BJ (cell line): ENCODE measurements at places on chromosomes 12 and 14. TPM values are rescaled to one million over a fixed set of nuclear protein-coding genes. Genes with fewer than 3 reads are reported as not detected.

DNA sequence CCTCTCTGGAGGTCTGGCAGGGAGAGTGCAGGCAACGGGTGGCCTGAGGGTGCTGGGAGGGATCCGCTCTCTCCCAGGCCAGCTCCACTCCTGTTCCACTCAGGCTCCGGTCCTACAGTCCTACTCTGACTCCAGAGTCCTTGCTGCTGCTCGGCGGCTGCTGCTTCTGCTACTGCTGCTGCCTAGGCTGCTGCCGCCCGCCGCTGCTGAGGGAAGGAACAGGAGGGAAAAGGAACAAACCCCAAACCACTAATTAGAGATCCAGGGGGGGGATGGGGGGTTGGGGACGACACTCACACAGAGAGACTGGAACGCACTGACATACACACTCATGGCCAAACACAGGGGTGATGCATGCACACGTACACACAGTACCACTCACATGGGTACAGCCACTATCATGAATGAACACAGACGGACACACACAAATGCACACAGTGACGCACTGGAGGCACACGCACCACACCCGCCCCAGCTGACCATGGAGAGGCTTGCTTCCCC lies at the start of gene SP7:
TSS of gene SP7 (minus strand) at position 174 of the 501 bp plus-strand sequence. CDS start 708 bp downstream, outside the sequence.
- no peak for DNase-seq

DNA sequence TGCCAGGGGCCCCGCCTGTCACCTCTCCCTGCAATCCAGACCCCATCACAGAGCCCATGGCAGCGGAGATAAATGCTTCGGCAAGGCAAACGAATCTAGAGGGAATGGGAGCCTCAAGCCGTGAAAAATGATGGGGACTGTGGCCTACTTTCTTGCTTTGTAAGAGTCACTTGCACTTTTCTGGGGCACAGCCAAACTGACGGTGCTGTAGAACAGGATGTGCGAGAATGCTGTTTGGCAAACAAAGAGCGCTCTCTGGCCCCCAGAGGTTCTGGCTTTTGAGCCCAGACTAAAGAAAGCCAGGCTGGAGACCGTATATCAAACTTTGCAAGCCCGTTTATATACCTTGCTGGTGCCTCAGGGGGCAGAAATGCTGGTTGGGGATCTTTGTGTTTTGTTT lies 108.7 kb downstream of the CACNA1C start:
- DNase-seq = no peak

DNA sequence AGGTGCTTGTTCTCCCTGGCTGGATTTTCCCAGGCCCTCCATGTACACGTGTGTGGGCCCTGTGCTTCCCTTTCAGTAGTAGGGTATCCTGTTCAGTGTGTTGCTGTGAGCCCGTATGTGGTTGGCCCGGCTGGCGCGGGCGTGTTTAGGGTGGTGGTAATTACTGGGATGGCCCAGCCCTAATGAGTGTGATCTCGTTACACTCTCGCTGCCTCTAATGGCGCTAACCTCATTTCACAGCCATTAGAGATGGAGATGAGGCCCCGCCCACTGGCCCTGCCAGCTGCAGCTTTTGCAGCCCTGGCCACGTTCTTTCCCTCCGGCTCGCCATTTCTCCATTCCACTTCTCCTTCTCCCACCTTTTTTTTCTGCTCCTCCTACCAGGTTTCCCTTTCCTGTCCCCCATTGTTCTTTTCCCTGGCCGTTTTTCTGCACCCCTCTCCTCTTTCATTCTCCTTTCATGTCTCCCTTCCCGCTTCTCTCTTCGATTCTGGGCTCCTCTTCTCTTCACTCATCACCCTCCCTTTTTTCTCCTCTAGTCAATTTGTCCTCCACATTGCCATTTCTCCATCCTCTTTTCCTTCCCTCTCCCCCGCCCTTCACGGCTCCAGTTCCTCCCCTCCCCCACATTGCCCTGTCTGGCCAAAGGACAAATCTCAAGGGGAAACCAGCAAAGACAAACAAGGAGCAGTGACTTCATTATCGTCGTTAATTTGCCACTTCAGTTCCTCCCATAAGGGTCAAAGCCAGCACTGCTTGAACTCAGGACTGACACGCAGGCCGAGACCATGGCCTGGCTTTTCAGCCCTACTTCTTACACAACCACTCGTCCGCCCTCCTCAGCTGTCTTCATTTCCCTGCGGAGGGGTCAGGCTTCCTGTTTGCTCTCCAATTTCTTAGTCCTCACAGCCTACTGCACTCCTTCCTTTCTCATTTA lies 6.8 kb downstream of the ZFHX2 start:
- DNase-seq = no peak

- no peak for DNase-seq
Observed at GRCh38 chr12:27207615-27208413, 36.3 kb upstream of the STK38L start.

DNA sequence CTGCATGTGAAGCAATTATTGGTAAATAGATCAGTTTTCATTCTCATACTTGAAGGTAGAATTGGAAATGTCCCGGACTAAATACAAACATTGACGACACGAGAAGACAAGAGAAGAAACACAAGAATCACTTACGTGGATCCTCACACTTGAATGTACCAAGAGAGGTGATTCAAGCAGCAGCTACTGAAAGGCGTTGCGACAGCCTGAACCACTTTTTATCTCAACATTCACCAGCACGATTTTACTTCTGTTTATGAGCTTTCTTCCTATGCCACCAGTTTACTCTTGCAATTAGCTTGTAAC lies 3.6 kb upstream of the FZD10 start:
- DNase-seq = no peak

- DNase-seq = no peak
Observed at GRCh38 chr14:90568405-90568804, 171.6 kb downstream of the CALM1 start.

DNA sequence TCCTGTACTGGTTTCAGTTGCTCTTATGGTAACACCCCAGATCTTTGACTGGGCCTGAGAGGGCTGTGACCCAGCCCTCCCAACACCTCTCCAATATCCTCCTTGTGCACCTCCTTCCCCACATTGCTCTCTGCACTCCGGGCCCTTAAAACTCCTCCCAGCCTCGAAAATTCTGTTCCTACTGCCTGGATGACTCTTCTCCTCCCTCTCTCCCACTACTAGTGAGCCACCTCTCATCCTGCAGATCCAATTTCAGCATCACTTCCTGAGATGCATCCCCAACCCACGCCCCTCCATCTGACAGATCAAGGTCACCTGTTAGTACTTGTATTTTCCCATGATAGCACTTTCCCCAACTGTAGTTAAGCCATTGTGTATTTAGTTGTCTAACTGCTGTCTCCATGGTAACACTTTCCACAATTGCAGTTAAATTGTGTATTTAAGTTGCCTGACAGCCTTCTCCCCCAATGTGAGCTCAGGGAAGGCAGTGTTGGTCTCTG lies 11.5 kb upstream of the NT5DC3 start:
- DNase-seq = no peak

DNA sequence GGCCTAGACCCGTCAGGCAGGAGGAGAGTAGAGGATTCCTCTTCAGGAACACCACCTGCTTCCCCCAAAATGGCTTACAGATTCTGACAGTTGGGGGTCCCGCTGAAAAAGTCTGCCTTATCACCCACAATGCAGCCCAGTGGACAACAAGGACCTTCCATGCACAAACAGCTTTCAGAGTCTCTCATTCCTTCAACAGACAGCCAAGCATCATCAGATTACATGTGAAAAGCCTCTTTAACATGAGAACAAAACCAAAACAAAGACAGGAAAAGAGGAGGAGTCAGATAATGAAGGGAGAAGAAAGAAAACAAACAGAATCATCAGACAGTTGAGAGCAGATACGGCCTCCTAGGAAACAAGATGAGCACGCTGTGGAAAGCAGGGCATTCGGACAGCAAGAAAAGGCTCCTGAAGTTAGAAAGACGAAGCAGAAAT lies 18.3 kb downstream of the KCTD10 start:
- DNase-seq = no peak

- DNase-seq = no peak
Observed at GRCh38 chr12:93039930-93040329, 110.8 kb upstream of the EEA1 start.

- no peak for DNase-seq
Observed at GRCh38 chr14:53249059-53249458, 95.9 kb upstream of the DDHD1 start.

GRCh38 chr14:72512281-72512680 lies 381.6 kb downstream of the DPF3 start:
- DNase-seq = no peak

DNA sequence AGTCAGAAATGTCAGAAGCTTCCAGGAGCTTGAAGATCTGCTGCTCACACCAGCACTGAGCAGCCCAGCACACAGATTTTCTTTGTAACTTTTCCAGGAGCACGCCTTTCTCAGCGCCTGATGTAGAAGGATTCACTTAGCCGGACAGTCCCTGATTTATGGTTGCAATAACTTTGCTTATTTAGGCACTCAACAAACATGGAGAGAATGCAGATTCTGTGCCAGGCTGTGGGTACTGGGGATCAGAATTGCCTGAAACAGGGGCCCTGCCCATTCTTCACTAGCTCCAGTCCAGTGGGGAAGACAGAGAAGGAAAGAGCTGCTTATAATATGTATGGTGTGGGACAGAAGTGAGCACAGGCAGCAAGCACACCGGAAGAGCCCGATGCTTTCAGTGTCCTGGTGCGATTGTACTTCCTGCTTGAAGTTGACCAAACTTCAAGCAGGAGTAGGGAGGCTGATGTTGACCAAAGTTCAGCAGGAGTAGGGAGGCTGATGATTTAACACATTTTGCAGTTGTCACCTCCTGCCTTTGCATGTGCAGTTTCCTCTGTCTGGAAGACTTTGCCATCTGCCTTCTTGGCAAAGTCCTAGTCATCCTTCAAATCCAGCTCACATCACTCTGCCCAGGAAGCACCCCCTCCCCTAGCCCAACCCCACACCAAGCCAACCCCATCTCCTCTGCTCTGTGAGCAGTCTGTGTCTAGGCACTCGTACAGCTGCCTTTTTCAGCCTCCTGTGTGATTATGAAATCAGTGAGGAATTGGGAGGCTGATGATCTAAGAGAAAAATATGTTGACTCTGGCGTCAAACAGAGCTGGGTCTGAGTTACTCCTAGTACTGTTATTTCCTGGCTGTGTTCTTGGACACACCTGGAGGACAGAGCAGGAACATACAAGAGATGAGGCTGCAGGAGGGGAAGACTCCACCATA lies 12.0 kb upstream of the PRIMA1 start:
- DNase-seq = no peak

- no peak for DNase-seq
Observed at GRCh38 chr12:123573870-123574269, 10.5 kb upstream of the TMED2 start.

DNA sequence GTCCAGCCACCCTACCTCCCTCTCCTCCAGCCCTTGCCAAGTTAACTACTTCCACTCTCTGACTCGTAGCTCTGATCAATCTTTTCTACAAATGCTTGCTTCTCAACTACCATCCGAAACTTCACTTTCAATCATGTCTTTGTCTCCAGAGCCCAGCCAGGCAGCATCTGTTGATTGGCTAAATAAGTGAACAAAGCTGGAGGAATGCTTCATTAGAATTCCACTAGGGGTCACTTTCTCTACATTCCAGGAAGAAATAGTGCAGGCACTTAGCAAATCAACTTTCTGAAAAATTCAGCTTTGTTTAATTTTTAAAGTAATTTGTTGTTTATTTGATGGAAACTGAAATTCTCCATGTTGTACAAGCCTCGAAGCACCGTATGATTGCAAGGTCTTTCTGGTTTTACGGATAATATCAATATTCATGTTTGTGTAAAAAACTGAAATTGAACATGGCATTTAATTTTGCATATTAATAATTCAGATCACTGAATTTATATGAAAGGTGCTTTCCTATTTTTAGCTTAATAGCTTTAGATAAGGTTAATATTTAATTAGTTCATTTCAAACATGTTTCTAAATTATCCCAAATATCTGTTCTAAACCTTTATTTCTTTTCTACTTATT lies 32.4 kb upstream of the HELB start:
- no peak for DNase-seq

CLEC6A gene
- not detected in 2 replicates for polyA plus RNA-seq

NKX2-1 gene
- not detected in 2 replicates for polyA plus RNA-seq

LTB4R gene
- 2.5 and 2.6 TPM in 2 replicates for polyA plus RNA-seq

RNF212B gene
- polyA plus RNA-seq = not detected in 2 replicates

CYP27B1 gene
- 0.76 and 0.91 TPM in 2 replicates for polyA plus RNA-seq

SOAT2 gene
- polyA plus RNA-seq = 0.16 and 0.34 TPM in 2 replicates

DPY19L2 gene
- 2.2 and 3.8 TPM in 2 replicates for polyA plus RNA-seq

ST8SIA1 gene
- not detected in 2 replicates for polyA plus RNA-seq

FZD10 gene
- polyA plus RNA-seq = not detected in 2 replicates

POTEM gene
- polyA plus RNA-seq = not detected in 2 replicates
